ENCODE measurements at places on chromosomes 16 and 17.
A peak's percentile ranks its signal among the peaks of the same experiment; 100 is the strongest.

DNA sequence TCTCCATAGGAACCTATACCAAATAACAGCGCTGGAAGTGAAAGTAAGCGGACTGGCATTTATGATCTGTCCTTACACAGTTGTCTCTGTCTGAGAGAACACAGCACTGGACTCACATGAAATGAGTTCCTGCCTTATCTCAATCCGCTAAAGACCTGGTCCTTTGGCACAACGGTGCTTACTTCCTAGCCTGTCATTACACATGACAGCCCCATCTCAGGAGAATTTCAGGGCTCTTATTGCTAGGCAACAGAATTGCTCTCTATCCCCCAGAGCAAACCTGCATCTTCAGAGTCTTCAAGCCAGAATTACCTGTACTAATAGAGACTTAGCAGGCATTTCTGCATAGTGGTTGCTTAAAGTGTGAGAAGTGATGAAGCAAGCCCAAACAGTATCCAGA, 4.3 kb downstream of the KCNJ2 start:
- no peak for DNase-seq

DNA sequence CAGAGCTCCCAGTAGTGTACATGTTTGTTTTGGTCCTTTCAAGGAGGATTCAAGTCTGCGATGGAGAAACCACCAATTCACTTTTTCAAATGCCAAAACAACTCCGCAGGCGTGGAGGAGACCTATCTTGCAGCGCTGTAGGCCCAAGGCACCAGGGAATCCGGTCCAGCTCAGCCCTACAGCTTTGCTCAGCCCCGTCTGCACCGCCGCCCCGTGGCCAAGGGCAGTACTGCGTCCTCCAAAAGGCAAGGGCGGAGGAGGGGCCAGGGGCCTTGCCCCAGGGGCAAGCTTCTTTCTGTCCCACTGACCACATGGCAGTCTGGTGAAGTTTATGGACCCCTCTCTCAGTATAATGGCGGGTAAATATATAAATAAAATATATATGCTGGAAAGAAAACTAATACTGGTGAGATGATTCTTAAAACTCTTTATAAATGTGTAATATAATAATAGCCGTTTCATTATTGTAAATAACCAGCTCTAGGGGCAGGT, 709 bp upstream of the CD300LG start:
- DNase-seq, result peak; percentile 85

DNA sequence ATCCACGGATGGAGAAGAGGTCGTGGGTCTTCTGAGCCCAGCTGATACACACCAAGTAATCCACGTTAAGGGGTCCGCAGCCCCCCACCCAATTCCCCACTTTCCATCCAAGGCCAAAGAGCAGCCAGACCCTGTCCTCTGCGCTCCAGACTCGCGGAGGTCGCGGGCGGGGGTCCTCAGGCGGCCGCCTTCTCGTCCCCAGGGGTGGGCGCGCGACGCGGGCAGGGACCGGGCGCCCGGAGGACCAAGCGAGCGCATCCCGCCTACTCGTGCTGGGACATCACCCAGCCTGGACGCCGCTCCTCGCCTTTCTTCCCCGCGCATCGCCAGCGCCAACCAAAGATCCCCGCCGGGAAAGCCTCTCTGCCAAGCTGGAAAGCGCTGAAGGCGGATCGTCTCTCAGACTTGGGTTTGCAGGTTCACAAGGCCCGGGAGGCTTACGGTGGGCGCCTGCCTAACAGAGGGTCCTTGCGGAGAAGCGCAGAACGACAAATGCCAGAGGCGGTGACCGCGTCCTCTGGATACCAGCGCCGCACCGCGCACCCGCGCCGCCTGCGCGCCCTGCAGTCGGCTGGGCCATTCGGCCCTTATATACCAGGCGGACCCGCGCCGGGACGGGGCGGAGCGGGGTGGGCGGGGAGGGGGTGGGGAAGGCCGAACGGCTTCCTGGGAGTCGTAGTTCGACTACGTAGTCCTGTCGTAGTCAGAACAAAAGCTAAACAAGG, 471.6 kb downstream of the SOX9 start:
- DNase-seq, result peak; percentile 51

DNA sequence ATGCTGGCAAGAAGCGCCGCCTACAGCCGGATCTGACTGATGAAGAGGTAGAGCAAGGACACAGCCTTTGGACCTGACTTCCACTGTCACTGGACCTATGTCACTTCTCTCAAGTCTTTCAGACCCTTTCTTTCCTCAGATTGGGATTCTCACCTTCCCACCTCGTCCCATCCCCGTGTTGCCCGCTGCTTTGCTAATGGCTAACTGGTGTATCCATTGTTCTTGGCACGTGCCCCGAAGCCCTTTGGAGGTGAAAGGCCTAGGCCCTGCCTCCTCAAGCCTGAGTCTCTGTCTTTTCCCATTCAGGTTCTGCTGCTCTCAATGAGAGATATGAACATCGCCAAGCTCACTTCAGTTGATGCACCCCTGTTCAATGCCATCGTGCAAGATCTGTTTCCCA, 53.3 kb upstream of the KDM6B start:
- DNase-seq, result no peak

DNA sequence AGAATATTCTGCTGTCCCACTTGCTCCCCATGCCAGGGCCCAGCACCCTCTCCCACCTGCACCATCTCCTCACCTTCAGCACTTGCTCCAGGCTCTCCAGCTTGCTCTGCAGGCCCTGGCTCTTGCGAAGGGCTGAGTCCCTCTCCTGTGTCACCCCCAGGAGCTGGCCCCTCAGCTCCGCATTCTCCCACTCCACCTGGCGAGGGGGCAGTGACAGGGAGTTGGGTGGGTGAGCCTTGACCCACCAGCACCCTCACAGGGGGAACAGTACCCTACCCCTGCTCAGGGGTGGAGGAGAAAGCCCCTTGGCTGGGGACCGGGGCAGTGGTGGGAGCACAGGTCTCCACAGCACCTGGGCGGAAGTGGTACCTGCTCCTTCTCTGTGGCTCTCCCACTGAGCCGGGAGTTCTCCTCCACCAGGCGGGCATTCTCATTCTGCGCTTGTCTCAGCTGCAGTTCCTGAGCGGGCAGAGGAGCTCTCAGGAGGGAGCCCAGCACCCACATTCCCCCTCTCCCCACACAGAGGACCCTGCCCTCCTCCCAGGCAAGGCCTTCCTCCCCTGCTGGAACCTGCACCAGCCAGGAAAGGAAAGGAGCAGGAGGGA, 5.9 kb downstream of the TSPOAP1 start:
- DNase-seq, result no peak

DNA sequence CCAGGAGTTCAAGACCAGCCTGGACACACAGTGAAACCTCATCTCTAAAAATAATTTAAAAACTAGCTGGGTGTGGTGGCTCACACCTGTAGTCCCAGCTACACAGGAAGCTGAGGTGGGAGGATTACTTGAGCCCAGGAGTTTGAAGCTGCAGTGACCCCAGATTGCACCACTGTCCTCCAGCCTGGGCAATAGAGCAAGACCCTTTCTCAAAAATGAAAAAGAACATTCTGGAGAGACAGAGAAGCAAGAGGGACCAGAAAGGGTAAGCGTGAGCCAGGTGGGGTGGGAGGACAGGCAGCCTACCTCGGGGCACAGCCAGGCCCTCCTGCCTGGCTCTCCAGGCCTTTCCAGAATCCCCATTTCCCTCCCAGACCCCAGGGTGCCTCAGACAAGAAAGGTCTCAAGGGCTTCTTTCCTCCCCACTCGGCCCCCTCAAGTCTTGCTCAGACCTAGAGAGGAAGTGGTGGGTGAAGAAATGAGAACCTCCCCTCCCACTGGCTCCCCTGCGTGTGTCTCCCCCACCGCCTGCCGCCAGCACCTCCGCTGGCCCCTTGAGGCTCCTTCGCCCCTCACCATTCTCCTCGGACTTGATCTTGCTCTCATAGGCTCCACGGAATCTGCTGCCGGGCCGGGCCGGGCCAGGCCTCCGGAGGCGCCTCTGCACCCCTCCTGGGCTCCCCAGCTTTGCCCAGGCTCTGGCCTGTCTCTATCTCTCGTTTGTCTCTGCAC, 503 bp downstream of the C16orf54 start:
- DNase-seq, result peak; percentile 79

DNA sequence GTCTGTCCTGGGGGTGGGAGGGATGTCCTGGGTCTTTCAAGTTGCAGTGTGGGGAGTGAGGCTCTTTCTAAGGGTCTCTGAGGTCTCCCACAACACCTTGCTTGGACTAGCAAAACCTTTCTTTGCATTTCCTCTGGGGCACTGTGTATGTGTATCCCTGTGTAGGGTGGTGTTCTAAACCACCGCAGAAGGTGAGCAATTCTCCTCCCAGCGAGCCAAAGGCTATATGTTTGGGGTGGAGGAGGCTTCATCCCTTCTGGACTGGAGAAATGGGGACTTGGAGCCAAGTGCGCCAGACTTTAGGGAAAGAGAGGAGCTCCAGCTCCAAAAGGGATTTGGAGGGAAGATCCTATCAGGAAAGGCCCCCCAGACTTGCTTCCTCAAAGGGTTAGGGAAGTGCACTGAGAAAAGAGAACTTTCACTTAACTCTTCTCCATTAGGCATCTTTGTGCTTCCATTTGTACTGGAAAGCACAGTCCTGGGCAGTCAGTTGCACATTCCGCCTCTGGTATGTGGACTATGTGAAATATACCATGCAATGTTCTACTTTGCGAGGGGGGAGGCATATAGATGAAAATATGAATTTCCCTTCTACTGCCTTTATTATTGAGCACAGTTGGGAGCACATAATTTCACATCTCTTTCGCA, 18.9 kb upstream of the HOXB9 start:
- no peak for DNase-seq

DNA sequence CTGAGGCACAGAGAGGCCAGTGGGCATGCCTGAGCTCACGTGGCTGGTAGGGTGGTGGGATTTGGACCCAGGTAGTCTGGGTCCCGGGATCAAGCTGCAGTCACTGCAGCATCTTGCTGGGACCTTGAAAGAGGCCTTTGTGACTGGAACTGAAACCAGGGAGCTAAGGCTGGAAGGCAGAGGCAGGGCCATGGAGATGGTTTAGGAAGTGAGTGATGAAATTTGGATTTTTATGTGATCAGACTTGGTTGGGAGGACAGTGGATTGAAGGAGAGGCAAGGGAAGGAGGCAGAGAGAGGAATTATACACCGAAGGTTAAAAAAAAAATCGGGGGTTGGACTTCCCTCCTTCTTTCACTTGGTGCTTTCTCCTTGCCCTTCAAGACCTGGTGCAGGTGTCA, 255.4 kb upstream of the CACNG5 start:
- no peak for DNase-seq

DNA sequence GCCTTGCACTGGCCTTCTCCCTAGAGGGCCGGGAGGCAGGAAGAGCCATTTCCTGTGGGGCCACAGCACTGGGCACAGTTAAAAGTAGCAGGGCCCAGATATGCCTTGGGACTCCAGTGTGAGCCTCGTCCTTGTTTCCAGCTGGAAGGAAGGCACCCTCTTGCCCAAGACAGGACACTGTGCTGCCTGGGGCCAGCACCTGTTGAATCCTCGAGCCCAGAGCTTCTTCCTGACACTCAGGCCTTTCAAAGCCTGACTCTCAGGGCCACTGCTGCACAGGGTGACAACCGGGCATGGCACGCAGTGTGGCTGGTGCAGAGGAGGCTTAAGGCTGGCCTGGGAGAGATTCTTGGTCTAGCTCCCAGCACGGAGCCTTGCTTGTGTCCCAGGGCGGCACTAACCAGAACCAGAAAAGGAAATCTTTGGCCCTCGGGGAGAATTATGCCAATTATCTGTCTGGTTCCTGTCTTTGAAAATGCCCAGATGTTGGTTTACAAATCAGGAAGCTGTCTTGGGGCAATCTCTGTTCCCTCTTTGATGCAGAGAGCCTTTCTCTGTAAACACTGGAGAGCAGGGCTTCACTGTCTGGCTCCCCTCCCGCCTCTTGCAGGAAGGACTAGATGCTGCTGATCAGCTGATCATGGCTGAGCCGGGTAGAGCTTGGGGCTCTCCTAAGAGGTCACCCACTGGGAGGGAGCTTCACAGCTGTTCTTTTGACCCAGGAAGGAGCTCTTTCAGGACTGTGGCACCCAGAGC, 11.1 kb downstream of the LDHD start:
- DNase-seq, result no peak

GRCh38 chr16:12245921-12246720, 269.6 kb downstream of the SNX29 start:
- no peak for DNase-seq

DNA sequence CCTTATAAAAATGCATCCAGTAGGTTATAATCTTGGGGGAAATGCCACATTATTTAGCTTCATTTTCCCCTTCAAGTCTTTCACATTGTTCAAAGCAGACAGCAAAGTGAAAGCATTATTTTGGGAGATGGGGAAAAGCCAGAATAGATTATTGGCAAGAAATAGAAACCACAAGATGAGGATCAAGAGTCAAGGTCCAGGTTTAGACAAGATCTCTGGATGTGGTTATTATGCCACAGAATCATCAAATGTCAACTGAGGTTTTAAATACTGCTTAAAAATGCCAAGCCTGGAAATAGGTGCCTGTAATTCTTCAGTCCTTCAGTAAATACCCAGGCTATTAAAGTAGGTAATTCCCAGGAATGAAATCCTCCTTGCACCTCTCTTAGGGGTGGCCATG, 65.1 kb upstream of the ALOX12 start:
- DNase-seq, result no peak

- no peak for DNase-seq
These were observed 729 bp downstream of the LONP2 start for GRCh38 chr16:48244863-48245195.

DNA sequence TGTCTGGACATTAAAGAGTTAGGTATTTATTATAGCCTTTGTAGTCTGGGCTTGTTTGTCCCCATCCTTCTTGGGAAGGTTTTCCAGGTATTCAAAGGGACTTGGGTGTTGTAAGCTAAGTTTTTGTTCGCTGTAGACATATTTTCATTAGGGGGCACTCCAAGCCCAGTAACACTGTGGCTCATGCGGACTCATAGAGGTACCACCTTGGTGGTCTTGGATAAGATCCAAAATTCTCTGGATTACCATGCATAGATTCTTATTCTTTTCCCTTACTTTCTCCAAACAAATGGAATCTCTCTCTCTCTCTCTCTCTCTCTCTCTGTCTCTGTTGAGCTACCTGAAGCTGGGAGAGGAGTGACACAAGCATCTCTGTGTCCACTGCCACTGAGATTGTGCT, 48.9 kb downstream of the ERCC4 start:
- no peak for DNase-seq

- DNase-seq, result peak; percentile 39
These were observed 14.9 kb downstream of the RCVRN start for GRCh38 chr17:9890124-9890523.

- DNase-seq, result peak; percentile 87
These were observed 768 bp upstream of the TBX6 start for GRCh38 chr16:30092373-30093010.

- DNase-seq, result no peak
These were observed 18.0 kb upstream of the RNF135 start for GRCh38 chr17:30952638-30953393.

DNA sequence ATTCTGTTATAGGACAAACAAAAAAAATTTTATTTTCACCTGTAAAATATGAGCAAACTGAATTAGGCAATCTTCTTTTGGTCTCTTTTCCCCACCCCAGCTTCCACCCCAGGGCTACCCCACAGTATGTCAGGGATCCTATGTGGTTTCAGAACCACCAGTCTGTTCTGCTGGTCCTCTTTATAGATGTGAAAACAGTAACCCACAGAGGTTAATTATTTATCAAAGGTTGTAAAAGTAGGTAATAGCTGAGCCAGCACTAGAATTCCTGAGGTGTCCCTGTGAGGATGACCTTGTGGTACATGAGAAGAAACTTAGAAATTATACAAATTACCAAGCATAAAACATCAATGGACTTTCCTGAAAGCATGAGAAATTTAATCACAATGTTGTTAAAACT, 428.7 kb downstream of the CNTNAP4 start:
- no peak for DNase-seq

- no peak for DNase-seq
These were observed 14.2 kb upstream of the CBFB start for GRCh38 chr16:67014634-67015312.
